ENCODE measurements at places on chromosomes 5 and 9.

DNA sequence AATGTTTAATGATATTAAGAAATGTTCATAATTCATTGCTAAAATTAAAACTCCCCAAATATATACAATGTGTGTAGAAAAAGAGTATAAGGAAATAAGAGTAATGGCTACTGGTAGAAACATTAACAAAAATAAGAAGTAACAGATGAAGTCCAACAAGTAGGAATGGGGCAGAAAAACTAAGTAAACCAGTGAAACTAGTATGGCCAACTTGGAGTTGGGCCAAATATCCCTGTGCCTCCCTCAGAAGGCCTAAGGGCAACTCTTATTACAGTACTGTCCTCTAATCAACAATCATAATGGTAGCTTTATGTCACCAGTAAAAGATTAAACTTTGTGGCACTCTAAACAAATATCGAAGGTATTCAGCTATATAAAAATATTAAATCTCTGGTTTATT lies 93.5 kb downstream of the SSBP2 start:
- DNase-seq, result no peak

DNA sequence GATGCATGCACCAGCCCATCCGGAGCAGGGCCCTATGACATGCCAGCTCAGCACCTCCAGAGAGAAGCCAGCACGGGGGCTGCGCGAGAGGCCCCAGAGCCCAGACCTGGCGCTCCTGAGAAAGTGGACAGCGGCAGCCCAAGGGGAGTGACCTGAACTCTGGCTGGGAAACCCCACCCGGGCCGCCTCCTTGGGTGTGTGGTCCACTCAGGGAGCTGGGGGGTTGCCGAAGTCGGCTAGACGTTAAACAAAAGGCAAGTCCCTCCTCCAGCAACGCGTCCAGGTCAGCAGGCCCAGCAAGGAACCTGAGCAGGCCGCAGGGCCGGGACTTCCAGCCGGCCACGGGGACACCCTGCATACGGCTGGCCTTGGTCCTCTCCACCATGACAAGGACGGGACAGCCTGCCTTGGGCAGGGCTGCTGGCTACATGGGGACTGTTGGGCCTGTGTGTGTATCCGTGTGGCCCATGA lies 35.7 kb downstream of the NACC2 start:
- DNase-seq, result no peak

GRCh38 chr5:89929173-89929572 lies 480.4 kb downstream of the CETN3 start:
- DNase-seq, result no peak

DNA sequence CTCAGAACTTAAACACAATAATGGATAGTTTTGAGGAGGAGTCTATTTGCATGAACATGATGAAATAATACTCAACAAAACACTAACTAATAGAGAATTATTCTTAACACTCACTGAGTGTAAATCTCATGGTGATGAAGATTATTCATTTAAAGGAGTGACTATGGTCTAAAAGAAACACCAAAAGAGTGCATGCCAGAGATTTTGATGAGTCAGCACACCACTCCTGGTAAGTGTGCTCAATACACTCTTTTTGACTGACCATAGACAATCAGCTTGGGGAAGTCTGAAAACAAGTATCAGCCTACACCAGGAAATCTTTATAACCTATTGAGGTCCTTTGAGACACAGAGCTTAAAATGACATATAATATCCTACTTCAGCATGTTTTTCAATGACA lies 6.8 kb upstream of the FST start:
- no peak for DNase-seq

GRCh38 chr9:127113191-127113972 lies 9.1 kb downstream of the ANGPTL2 start:
- no peak for DNase-seq

- no peak for DNase-seq
Observed at GRCh38 chr5:138748630-138749081, 4.6 kb upstream of the CTNNA1 start.

DNA sequence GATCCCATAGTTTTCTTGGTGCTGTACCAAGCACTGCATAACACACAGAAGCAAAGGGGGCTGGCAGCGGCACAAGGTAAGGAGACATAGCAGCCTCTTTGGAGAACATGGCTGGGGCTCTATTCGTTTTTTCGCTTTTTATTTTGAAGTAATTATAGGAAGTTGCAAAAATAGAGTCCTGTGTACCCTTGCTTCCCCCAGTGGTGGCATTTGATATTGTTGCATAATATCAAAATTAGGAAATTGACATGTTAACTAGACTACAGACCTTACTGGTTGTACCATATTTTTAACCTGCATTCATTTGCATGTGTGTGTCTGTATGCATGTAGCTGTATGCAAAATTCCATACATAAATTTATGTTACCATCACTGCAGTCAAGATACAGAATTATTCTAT lies 6.6 kb upstream of the UBQLN1 start:
- DNase-seq, result no peak

DNA sequence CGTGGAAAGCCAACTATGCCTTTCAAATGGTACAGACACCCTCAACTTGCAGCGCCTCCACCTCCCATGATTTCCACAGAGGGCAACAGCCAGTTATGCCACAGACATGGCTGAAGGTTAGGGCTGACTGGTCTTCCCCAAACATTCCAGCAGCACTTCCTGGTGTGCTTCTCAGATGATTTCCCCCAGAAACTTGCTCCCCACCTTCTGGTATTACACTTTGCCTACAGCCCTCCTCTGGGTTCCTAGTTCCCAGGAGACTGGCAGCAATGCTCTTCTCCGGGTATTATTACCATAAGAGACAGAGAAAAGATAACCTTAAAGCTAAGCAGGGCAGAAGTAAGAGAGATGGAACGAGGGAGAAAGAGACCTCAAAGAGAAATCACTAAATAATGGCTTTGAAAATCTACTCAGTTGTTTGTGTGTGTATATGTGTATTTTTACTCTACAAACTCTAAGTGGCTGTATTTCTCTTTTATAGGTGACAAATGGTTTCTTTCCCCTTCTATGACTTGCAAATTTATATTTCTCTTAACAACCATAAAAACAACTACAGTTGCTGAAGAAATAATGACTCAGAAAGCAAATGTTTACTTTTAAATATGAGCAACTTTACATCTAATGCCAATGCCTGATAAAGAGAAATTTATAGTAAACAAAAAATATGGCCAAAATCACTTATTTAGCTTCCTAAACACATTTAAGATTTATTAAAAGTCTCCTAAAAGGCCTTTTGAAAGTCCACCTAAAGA lies 133.8 kb downstream of the PDE4D start:
- no peak for DNase-seq

DNA sequence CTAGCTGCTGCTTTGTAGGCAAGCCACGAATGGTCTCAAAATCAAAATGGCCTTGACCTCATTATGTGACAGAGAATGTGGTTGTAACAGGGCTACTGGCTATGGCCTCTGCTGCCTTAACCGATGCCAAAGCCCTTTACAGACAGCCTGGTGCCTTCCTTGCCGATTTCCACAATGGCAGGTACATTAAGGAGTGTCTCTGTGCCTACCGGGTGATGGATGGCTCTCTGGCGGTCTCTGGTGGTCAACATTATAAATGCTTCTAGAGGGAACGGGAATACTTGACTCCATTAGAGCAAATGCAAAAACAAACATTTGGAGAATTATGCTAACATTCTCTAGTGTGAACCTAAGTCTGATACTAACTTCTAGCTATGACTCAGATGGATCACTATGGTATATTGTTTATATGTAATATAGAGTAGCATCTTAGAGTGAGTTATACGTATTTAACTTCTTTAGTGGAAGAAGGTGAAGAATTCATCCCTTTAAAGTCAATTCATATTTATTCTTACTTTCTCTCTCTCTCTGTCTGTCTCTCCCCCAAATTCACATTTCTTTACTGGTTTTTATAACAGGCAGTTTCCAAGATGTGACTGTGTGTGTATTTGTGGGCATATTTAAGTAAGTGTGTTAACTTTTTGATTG lies 52.5 kb downstream of the RPS23 start:
- DNase-seq, result peak; percentile 16

DNA sequence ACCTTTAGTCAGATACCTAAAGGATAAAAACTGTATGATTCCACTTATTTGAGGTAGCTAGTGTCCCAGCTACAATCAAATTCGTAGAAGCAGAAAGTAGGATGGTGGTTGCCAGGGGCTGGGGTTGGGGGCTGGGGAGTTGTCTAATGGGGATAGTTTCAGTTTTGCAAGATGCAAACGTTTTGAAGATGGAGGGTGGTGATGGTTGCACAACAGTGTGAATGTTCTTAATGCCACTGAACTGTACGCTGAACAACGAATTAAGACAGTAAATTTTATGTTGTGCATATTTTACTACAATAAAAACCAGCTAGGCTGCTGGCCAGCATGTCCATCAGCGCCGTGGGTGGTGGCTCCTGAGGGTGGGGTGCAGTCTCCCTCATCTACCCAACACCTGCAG lies 137.8 kb downstream of the GADD45G start:
- no peak for DNase-seq

GRCh38 chr5:516338-516925 lies 7.8 kb downstream of the SLC9A3 start:
- no peak for DNase-seq

DNA sequence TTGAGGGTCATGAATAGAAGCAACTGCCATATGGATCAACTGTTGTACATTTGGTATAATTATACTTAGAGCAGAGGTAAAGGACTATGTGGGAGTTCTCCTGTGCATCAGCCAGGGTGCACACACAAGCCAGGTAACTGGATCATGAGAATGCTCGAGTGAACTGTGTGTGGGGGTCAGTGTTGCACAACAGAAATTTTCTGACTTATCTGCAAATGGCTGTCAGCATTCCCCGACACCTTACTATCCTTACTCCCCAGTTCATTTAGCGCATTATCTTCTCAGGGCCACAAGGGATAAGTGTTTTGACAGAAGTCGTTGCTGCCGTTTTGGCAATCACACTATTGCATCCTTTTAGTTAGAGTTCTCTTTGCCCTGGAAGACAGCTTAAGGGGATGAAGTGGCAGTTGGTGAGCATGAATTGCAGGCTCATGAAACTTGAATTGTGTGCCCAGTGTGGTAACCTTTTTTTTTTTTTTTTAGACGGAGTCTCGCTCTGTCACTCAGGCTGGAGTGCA lies 1.7 kb downstream of the CANX start:
- DNase-seq, result no peak

DNA sequence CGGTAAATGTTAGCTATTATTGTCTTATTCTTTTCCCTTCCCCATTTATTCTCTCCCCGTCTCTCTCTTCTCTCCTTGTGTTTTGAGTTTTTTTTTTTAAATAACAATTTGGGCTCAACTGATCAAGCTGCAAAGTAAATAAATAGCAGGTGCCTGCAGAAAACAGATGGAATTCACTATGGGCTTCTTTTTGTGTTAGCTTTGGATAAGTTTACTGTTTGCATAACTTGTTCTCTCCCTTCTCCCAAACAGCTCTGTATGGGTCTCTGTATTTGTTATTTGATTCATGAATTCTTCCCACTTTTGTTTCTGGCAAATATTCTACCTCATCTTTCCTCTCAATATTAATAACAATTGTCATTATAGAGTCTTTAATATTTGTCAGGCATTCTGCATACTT lies 111.8 kb upstream of the ASTN2 start:
- DNase-seq, result no peak

- no peak for DNase-seq
Observed at GRCh38 chr9:113682297-113682771, 193.8 kb upstream of the ZNF618 start.

- DNase-seq, result no peak
Observed at GRCh38 chr5:97085459-97086181, 56.8 kb downstream of the LIX1 start.

- no peak for DNase-seq
Observed at GRCh38 chr5:5304361-5305020, 118.0 kb upstream of the ICE1 start.

DNA sequence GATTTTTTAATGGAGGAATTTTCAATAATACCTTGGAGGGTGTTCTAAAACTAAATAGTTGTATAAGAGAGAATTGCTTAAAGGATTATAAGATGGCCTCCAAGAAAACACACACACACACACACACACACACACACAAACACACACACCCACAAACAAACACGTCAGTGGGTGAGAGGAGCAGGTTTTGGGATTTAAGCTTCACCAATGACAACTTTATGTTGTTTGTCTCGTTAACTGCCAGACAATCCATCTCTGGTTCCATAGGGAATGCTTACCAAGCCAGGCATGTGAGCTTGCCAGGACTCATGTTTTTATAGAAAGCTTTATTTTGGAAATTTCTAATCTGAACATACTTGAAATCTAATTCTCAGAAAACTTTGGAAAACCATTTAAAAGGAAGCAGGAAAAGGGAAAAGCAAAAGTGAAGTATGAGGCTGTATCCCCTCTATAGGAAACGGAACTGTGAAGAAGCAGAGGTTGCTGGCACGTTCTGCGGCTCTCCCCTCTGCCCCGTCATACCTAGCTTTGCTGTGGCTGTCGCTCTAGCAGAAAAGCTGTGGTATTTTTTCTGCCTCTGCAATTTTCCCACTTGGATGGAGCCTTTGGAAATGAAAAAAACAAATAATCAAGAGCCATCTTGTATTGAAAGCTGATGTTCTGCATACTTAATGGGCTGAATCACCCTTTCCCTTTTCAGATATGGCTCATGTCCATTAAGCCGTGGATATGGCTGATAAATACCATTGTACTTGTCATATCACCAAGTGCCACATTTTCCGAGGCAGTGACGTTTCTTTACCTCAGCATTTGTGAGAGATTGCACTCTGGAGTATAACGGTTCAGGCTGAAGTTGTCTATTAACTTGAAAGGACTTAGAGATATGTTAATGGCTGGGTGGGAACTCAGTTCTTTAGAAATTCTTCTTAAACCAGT lies 112.7 kb downstream of the NTRK2 start:
- no peak for DNase-seq

GRCh38 chr5:168953351-168953750 lies 347.6 kb downstream of the SLIT3 start:
- DNase-seq, result no peak

DNA sequence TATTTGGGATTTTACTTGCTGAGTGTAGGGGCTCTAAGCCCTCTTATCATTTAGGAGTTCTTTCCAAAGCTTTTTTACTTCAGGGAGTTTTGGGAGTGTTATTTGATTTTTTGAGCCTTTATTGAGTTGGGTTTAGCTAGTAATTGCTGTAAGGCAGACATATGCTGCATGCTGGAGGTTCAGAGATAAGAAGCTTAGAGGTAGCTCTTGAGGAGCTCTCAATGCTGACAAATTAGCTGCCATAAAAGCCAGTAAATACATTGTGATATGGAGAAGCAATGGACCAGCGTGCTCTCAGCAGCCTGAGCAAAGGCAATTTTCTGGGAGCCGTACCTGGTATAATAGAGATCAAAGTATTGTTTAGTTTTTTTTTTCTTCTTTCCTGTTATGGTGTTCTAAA lies 11.6 kb downstream of the ARHGEF28 start:
- no peak for DNase-seq

DNA sequence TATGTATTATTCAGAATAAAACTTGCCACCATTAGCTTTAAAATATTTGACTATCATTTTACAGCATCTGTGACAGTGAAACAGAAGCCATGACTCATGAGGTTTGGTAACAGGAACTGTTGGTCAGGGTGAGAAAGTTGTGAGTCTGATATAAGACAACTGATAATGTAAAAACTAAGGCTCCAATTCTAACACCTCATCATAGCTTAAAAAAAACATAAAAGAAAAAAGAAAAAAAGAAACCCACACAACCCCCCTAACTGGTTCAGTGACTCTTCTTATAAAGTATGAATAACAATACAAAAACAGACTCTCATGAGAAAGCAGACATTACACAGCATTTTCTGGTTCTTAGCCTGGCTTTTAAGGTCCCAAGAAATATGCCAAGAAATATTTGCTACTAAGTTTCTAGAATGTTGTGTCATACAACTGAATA lies 85.8 kb downstream of the MRPS27 start:
- DNase-seq, result no peak

GRCh38 chr5:81750308-81751008 lies 439 bp downstream of the SSBP2 start:
- DNase-seq, result no peak

GRCh38 chr9:131744720-131745201 lies 4.9 kb upstream of the RAPGEF1 start:
- DNase-seq, result no peak

Measured in NCI-H1417 treated with DMSO at 0.1 percent for 48 hours (cell line).